ENCODE measurements at places on chromosomes 7 and 10.

- no peak for DNase-seq
These were observed 173.3 kb downstream of the NEURL1 start for GRCh38 chr10:103666762-103667150.

DNA sequence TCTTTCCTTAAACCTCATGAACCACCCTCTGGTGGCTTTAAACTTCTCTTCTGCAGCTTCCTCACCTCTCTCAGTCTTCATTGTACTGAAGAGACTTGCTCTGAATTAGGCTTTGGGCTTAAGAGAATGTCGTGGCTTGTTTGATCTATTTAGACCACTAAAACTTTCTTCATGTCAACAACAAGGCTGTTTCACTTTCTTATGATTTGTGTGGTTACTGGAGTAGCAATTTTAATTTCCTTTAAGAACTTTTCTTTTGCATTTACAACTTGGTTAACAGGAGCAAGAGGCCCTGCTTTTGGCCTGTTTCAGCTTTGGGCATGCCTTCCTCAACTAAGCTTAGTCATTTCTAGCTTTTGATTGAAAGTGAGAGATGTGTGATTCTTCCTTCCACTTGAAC, 38.1 kb upstream of the CDHR3 start:
- DNase-seq: no peak

DNA sequence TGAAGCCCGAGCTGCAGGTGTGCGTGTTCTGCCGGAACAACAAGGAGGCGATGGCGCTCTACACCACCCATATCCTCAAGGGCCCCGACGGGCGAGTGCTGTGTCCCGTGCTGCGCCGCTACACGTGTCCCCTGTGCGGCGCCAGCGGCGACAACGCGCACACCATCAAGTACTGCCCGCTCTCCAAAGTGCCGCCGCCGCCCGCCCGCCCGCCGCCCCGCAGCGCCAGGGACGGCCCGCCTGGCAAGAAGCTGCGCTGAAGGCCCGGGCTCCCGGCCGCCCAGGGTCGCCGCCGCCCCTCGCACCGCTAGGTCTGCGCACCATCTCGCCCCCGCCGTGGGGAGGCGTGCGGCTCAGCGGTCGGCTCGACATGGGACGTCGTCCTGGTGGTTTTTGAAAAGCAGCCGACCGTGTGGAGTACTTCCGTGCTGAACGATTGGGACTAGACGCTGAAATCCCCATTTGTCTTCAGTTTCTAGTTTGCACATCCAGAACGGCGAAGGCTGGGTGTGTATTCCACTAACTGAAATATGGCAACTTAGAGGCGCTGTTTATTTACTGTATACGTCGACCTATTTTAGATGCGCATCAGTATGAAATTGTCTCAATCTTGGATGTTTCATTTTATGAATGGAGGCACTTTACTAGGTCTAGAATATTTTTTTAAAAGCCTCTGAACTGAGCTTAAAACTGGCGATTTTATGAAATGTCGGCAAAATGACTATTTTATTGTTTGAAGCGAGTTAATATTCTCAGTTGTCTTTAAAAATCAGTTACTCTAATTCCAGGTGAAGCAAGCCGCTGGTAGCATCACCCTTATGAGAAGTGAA, 1.1 kb downstream of the NANOS1 start:
- peak; percentile 41 for DNase-seq

DNA sequence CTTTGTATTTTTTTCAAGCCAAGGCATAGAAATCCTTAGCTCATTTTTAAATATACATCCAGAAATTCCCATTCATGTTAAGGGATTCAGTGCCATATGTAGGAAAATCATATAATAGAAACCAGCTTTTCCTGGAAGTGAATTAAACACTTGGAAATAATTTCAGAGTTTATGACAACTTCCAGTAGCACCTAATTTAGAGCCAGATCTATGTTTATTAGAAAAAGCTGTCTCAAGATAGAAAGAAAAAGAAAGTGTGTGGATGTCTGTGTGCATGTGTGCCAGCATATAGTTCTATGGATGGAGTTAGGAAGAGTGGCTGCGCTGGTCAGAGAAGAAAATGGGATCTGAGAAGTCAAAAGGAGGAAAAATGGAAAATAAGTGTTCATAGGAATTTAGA, 225.7 kb downstream of the DGKB start:
- no peak for DNase-seq

DNA sequence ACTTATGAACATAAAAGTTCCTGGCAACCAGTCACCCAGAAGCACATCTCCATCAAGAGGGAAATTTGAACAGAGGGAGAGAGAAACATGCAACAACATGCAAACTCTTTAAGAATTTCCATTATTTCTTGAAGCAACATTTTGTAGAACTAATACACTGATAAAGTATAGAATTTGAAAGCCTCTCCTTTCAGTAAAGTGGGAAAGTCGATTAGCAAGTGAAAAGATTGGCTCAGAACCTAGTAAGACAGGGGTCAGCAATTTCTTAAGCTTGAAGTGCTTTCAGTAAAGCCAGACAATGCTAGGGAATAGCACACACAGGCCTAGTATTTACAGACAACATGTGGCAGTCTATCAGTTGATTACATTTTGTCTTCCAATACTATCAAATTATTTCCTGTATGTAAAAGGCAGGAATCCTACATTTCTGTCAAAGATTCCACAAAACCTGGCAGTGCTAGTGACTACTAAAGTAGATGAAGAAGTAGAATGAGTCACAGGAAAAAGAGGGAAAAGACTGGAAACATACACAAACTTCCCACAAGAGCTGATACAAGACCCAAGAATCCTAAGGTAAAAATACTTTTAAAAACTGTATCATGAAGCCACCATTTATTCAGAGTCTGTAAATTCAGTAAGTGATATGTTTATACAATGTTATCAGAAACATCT, 25.2 kb downstream of the DNAJC1 start:
- no peak for DNase-seq

GRCh38 chr10:80491251-80492102, 37.4 kb downstream of the TSPAN14 start:
- no peak for DNase-seq

GRCh38 chr7:29356631-29357030, 162.1 kb downstream of the CHN2 start:
- no peak for DNase-seq

DNA sequence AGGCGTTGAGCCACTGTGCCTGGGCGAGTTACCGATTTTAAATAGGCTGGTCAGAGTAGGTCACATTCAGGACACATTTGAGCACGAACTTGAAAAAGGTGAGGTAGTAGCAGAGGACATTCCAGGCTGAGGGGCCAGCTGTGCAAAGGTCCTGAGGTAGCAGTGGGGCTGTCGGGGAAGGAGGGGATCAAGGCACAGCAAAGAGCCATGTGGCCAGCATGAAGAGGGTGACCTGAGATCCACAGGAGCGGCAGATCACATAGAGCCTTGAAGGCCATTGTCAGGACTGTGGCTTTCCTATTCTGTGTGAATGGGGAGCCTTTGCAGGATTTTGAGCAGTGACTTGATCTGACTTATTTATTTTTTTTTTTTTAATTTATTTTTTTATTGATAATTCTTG, 6.5 kb downstream of the ZAN start:
- no peak for DNase-seq

- no peak for DNase-seq
These were observed 146.8 kb downstream of the FZD1 start for GRCh38 chr7:91411060-91411459.

GRCh38 chr10:69969977-69970376, 82.7 kb upstream of the MACROH2A2 start:
- no peak for DNase-seq

DNA sequence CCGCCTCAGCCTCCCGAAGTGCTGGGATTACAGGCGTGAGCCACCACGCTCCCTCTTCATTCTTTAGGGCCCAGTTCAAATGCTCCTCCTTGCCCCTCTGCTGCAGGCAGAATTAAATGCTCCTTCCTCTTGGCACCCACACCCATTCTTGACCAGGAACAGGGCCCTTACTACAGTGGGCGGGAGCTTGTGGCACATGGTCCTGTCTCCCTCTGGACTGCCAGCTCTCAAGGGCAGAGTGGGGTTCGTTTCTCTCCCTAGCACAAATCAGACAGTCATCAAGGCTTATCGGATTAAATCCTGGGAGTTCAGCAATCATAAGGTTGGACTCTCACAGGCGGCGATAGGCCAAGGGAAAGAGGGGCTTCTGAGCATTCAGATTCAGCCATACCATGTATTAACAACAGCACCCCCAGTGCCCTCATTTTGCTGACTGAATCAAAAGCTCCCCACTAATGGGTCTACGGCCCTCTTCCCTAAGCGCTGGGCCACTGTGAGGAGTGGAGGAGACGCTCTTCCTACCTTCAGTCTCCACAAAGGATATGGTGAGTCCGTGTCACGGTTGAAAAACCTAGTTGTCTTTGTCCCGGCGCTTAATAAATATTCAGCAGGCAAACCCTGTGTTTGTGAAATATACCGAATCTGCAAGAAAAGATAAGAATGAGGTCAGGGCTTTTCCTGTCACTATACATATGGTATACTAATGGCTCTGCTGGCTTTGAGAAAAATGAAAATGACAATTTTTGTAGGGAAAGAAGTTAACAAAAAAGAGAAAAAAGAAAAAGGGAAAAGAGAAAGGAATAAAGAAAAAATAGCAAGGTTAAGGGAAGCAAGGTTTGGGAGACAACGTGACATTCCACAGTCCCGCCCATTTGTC, 107.4 kb downstream of the CLEC2L start:
- no peak for DNase-seq

DNA sequence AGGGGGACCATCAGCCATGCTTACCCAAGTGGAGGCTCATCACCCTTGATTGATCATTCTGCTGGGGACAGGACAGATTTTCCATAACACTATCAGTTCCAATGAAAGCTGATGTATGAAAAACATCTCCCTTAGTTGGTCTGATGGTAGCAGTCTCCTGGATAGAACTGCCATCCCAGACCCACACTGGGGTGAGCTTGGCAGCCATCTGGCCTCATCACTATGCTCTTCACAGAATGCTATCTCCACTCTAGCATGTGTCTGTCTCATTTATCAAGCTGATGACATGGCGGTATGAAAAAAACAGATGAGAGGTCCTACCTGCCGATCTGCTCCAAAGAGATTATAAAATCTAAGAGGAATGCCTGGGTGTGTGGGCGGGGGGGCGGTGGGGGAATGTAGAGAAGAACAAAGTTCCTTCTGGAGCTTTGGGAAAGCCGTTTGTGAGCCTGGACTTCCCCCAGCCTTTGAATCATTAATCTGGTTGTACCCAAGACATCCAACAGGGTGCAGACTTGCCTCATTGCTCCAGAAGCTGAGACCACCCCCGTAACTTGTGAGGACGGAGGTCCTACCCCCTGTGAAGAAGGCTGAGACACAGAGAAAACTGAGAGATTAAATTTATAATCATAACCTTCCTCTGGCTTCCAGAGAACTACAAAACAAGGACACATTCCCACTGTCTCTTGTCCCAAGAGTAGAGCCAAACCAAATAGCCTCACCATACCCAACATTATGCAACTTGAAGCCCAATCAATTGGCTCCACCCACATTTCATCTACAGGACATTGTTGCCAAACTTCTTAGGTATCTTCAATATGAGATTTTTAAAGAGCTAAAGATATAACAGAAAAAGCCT, 340.8 kb downstream of the KCNMA1 start:
- DNase-seq: no peak

DNA sequence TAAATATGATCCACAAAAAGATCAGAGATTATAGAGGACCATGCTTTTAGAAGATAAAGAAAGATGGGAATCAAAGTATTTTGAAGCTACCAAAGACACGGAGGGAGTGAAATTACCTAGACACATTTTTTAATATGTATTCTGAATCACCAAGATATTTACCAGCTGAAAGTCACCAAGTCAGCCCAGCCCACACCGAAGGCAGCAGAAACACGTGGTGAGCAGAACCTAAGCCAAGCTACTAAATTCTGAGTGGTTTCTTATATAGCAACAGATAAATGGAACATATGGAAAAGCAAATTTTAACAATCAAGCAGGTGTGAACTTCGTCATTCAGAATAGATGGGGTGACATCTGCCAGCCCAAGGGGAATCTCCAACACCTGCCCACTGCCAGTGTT, 134.7 kb upstream of the AKR1E2 start:
- no peak for DNase-seq

GRCh38 chr7:1473864-1474512, 14.7 kb upstream of the MICALL2 start:
- DNase-seq: peak; percentile 74

GRCh38 chr7:43112941-43113621, 634 bp downstream of the HECW1 start:
- DNase-seq: peak; percentile 26

DNA sequence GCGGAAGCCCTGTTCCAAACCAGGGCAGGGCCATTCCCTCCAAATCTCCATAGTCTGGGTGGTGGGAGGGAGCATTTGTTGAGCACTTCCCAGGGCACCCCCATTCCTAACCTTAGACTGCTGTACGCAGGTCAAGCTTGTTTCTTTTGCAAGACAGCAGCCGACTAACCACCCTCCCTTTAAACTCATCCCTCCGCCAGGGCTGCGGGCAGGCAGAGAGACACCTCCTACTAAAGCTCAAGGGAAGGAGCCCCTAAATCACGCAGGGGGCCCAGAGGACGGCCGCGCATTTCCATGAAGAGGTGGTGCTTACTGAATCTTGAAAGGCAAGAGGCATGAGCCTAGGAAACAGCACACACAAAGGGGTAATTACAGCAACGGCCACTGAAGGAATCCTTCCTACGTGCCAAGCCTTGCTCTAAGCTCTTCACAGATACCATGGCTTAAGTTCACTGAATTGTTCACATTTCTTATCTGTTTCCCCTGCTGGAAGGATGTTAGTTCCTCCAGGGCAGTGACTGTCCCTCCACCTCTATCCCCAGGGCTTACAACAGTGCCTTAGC, 90.0 kb downstream of the PROSER2 start:
- no peak for DNase-seq

GRCh38 chr7:121397822-121398221, 1.7 kb upstream of the FAM3C start:
- no peak for DNase-seq

DNA sequence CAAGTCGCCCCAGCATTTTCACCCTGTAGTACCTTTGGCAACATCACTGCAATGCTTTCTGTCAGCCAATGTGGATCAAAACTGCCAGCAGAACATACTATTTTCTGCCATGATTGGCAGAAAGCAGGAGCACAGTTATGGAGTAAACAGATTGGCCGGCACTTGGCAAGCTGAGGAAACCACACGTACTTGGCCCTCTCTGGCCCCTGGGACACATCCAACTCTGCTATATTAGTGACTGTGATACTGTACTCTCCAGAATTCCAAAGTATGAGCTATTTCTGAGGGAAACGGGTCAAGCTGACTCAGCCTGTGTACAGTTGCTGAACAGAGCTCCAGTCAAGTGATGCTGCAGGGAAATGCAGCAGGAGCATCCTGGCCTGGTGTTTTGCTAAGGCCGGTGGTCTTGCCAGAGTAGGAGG, 39.8 kb upstream of the LANCL2 start:
- DNase-seq: no peak

Data from NCI-H460 (cell line).